CD8-positive, alpha-beta memory T cell (primary cell): ENCODE measurements at places on chromosomes 7 and 10.

DNA sequence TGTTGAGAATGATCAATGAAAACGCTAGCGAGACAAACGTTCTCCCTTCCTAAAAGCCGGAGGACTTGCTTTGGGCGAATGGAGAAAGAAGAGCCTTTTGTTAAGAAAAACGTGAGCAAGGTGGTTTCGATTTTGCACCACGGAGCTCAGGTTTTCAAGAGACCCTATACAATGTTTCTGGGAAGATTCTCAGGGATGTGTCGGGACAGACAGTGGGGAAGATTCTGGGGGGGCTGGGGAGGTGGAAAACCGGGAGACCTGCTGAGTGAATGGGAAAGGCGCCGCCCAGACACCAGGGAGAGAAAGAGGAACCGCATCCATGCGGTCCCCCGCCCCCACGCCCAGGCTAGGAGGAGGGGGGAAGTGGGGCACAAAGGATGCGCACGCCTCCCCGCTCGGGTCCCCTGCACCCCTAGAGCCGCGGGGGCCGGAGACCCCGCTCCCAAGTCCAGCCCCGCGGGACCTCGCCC is 745 bp downstream of the YWHAG start:
- peak; percentile 32 for DNase-seq

DNA sequence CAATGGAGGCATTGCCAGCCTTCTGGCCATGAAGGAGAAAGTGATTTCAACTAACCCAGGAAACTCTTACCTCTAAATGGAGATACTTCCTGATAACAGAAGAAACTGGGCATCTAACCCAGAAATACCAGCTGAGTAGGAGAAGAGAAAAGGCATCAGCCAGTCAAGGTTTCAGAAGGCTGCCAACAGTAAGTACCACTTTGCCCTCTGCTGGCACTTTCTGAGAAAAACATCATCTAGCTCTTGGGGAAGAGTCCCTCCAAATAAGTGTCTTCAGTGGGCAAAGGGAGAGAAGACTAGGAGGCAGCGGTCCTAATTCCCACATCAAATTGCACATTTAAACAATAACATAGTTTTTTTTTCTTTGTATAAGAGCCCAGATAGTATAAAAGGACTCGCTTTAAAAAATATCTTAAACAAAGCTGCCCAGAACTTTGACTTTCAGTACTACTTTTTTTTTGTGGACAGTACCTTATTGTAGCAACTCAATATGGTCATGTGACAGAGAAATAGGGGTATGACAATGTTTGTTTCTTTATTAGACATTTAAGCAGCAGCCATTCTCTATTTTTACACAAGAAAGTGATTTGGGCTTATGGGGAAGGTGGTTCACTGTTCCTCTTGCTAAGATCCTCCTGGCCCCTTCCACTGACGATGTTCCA is 157.3 kb downstream of the CTTNBP2 start:
- no peak for DNase-seq

DNA sequence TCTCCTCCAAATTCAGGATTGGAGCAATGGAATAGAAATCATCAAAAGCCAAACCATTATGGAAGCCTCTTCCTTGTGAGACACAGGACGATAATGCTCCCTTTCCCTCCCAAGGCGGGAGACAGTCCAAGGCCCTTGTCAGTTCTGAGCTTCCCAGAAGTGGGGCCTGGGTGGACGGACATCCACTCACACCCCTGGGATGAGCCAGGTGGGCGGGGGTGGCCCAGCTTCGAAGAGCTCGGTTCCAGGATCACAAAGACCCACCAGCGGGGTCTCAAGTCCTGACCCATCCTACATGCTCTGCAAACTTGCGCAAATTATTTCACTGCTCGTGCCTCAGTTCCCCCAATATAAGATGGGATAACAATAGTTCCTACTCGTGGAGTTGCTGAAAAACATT is 10.1 kb upstream of the FOXL3 start:
- DNase-seq: no peak

DNA sequence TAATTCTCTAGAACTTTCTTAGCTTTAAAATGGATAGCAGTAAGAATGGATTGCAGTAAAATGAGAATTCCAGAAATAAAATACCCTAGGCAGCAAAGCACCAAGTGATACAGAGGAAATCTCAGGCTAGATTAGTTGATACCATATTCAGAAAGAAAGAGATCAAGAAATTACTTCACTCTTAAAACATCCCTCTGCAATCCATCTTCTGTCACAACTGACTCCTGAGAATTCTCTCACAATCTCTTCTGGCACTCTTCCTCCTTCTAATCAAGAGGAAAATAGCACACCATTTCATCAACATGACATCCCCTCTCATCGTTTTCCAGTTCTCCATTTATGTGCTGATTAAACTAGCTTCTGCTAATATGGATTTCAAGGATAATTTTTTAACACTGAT is 42.2 kb upstream of the LAMB1 start:
- no peak for DNase-seq

- no peak for DNase-seq
Measured at GRCh38 chr10:131860806-131861440, 39.9 kb upstream of the PPP2R2D start.

GRCh38 chr10:125333209-125333591 is 172.8 kb upstream of the CTBP2 start:
- no peak for DNase-seq

DNA sequence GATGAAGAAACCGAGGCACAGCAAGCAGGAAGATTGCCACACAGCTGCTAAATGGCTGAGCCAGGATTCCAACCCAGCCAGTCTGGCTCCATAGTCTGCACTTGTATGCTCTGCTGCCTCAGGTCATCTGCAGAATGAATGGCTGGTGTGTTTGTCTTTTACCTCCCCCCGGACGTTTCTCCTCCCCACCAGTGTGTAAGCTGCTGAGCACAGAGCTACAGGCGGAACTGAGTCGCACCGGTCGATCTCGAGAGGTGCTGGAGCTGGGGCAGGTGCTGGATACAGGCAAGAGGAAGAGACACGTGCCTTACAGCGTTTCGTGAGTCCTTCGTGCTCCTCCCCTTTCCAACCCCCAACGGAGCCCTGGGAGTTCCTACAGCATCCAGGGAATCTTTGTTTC is 2.6 kb downstream of the CNPY4 start:
- DNase-seq: no peak

DNA sequence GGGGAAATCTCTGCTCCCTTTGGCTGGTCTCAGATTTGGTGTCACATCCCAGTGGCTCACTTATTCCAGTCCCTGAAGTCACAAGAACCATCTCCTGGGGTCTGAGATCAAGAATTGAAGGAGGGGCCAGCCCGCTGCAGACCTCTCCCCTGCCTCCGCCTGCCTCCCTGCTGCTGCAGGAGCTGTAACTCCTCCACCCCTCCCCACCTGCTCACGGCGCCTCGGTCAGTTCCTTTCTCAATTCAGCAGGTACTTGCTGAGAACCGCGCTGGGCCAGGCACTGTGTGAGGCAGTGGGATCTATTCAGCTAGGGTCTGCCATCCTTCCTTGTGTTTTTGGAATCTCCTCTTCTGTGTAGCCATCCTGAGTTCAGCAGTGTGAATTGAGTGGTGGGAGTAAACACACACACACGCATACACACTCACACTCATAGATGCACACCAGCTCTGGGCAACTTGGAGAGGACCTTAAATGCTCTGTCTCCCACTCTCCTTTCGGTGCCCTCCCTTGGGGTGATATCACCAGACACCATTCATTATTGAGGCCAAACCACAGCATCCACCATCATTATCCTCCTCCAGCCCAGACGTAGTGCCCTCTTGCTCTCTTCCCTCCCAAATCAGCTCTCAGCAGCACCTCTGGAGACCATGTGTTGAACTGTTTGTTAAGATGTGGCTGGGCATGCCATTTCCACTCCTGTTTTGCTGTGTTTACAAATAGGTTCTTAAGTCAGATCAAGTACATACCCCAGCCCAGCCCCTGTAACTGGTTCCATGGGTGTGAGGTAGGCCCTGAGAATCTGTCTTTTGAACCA is 22.0 kb upstream of the ANKRD2 start:
- no peak for DNase-seq

GRCh38 chr10:11609052-11609451 is 2.4 kb downstream of the USP6NL start:
- DNase-seq: no peak

GRCh38 chr10:52488606-52489485 is 174.8 kb downstream of the DKK1 start:
- no peak for DNase-seq

DNA sequence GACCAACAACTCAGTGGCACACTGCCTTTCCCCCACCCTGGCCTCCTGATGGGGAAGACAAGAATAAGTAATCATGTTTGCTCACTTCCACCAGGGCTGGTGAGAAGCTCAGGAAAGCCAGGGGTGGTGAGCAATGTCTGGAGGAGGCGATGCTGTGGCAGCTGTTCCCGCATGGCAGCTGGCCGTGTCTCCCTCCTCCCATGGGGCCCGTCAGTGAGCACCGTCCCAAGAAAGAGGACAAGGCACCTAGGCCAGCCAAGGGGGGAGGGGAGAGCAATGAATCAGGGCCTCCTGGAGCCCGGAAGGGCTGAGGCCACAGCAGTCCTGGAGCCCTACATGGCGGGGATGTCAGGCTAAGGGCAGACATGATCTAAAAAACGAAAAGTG is 69.2 kb upstream of the INSIG1 start:
- DNase-seq: no peak

- DNase-seq: no peak
Measured at GRCh38 chr7:114901771-114902170, 20.1 kb upstream of the MDFIC start.

- no peak for DNase-seq
Measured at GRCh38 chr7:100476903-100477870, 1.8 kb downstream of the TSC22D4 start.

GRCh38 chr7:29748286-29749099 is 57.8 kb upstream of the WIPF3 start:
- DNase-seq: no peak

- DNase-seq: peak; percentile 61
Measured at GRCh38 chr10:43396061-43396927, 12.7 kb downstream of the HNRNPF start.

DNA sequence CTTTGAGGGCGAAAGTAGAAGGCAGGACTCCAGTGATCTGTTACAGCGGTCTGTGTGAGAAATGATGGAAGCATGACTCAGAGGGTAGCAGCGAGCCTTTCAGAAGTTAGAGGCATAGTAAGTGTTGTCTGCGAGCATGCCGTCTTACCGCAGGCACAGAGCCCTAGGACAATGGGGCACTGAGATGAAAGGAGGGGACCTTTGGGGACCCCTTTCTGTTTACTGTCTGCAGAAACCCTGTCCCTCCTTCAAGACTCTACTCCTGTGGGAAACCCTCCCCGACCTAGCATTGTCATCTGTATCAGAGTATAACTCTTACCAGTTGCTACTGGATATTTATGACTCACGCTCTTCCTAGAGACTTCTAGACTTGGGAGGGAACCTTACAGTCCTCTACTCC is 87.2 kb upstream of the AGK start:
- DNase-seq: no peak

GRCh38 chr10:734481-734880 is 45.0 kb upstream of the DIP2C start:
- DNase-seq: no peak
